Fibroblast of skin of left biceps (primary cell): ENCODE measurements at places on chromosomes 2 and 18.

DNA sequence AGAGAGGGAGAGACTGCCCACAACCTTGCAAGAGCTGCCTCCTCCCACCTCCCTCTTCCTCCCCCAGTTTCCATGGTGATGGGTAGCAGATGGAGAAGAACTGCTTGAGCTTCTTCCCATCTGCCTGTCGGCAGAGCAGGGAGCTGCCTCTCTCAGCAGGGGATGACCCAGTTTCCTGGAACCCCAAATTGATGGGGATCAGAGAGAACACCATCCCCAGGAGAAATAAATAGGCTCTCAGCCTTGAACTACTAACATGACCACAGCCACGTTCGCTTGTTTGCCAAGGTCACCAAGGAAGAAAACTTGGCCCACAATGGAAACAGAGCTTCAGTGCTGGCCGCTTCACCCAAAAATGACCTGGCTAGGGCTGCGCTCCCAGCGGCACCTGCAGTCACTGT is 82.2 kb downstream of the ADD2 start:
- DNase-seq, result no peak

DNA sequence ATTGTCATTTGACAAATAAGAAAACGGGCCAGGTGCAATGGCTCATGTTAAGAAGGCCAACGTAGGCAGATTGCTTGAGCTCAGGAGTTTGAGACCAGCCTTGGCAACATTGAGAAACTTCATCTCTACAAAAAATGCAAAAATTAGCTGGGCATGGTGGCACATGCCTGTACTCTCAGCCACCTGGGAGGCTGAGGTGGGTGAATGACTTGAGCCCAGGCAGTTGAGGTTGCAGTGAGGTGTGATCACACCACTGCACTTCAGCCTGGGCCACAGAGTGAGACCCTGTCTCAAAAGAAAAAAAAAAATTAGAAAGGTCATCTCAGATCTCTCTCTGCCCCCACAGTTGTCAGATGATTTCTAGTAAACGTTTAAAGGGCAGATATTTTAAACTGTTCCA is 4.4 kb downstream of the SESTD1 start:
- no peak for DNase-seq

DNA sequence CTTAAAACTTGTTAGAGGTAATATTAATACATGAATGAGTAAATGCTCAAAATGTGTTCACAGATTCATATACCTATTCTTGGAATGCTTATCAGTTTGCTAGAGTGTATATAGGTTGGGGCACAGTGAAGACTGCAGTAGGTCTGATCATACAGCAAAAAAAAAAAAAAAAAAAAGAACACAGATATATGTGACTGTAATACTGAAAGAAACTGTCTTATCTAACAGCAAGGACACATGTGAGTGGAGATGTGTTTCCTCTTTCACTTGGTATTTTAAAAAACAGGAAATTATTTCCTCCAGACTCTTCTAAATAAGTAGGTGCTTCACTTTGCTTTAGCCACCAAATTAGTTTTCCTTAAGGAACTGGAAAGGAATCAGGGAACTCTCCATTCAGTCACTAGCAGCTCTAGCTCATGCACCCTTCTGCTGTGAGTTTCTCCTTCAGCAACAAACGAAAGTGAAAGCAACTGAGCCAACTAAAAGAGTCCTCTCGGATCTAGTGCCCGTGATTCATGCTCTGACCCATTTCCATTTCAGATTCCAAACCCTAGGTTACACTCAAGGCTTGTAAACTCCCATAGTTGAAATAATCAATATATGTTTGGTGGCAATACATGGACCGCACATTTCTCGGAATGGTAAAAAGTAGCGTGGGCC is 98.5 kb downstream of the DSEL start:
- DNase-seq, result no peak

DNA sequence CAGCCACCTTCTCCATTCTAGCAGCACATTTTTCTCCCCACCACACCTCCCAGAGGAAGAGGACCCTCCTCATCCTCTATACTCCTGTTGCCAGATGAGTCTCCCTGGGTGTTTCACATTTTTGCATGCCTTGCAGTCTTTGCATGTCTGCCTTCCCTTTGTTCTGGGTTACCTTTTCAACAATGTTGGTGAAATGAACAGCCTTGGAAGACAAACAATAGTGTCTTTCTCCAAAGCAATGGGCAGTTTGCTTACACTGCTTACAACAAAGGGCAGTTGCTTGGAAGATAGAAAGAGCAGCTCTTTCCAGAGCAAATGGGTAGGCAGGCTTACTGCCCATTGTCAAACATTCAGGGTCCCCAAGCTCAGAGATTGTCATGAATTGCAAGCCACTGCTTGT is 14.5 kb upstream of the SEH1L start:
- no peak for DNase-seq

- DNase-seq, result no peak
Observed at GRCh38 chr2:234955971-234956509, 4.2 kb downstream of the SH3BP4 start.

GRCh38 chr2:96161898-96162297 is 16.7 kb upstream of the DUSP2 start:
- DNase-seq, result no peak

- DNase-seq, result no peak
Observed at GRCh38 chr2:13114391-13114790, 397.7 kb downstream of the TRIB2 start.

DNA sequence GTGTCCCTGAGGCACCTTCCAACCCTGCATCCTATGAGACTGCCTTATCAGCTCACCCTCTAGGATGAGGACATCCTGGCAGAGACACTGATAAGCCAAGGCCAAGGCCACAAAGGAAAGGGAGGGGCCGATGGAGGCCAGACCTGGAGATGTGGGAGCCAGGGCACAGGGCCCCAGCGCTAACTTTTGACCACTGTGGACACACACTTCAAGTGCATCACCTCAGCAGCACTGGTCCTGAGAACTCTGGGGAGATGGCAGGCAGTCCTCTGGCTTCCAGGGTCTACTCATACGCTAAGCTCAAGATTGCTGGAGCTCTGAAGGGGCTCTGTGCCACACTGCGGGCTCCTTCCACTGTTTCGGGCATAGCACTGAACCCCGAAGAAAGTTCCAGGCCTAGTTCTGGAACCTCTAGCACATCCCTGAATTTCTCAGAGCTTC is 100.2 kb upstream of the ID2 start:
- no peak for DNase-seq

DNA sequence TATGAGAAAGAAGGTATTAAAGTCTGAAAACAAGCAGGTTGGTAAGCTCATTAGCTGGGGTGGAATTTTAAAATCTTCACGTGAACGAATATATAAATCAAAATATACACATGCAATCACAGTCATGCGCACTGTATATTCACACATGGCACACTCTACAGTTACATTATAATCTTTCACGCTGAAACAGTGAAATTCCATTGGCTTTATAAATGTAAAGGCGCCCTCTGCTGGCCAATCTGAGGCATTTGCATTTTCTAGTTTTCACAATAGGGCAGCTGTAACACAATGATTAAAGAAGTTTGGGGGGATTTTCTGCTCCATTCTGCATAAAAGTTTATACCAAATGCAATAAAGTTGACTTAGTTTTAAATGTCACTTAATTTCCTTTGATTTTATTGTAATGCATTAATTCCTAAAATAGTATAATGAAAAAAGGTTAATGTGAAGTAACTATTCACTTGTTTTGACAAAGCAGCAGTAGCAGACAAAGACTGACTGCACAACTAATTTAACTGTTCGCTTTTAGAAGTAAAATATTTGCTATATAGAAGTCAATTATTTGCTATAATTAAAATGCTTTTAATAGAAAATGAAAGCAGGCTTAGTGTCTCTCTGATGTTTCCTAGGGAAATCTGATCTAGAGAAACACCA is 17.2 kb downstream of the IFIH1 start:
- peak; percentile 43 for DNase-seq

GRCh38 chr2:239339241-239339640 is 61.6 kb downstream of the HDAC4 start:
- no peak for DNase-seq

GRCh38 chr2:6639929-6640620 is 225.6 kb downstream of the CMPK2 start:
- no peak for DNase-seq

DNA sequence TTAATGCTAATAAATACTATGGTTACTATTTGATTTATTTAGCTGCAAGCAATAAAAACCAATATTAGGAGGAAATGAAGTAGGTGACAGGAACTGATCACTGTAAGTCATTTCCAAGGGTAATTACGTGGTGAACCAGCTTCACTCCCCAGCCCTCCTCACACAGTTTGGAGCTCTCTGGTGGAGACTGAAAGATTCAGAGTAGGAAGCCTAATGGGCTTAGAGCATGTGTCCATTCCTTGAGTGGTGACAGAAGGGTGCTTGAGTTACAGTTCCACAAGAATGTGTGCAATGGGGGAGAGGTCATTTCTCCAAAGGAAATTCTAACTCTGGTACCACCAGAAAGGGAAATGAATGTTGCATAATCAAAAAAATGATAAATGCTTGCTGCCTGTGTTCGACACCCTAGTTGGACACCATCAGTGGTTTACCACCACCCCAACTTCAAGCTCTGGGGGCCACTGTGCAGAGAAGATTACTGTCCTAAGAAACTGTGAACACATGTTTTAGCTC is 285.1 kb upstream of the MMADHC start:
- no peak for DNase-seq

DNA sequence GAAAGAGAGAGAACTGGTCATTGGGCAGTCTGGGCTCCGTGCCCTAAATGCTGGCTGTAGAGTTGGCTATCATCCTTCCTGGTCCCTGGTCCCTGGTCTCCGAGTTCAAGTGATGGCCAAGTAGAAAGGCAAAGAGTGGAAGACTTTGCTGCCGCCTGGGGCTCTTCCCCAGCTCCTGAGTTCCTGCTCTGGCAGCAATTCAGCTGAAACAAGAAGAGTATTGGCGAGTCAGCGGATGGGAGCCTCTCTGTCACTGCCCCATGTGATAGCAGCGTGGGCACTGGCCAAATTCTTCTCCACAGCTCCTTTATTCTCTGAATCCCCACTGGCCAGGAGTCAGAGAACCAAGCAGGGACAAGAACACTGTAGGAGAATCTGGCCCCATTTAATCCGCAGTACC is 351.0 kb upstream of the POU3F3 start:
- DNase-seq, result no peak

- no peak for DNase-seq
Observed at GRCh38 chr2:41326851-41327250, 721.0 kb upstream of the PKDCC start.

DNA sequence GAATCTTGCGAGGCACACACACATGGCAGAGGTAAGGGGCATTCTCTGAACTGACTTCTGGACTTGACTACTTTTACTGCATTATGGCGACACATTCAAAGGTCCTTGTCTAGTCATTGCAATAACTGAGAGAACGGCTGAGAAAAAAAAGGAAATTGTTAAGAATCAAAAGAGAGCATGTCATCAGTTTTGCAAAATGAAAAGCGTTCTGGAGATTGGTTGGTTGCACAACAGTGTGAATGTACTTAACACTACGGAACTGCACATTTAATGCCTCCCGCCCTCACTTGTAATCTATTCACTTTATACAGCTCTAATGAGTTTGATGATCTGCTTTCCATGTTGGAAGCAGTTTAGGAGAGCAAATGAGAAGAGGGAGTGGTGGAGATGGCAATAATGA is 68.5 kb upstream of the NFU1 start:
- DNase-seq, result no peak

GRCh38 chr18:36758623-36759022 is 70.2 kb downstream of the TPGS2 start:
- no peak for DNase-seq

- no peak for DNase-seq
Observed at GRCh38 chr2:225569995-225570394, 170.5 kb downstream of the NYAP2 start.

- no peak for DNase-seq
Observed at GRCh38 chr18:48679236-48679635, 140.4 kb downstream of the CTIF start.

DNA sequence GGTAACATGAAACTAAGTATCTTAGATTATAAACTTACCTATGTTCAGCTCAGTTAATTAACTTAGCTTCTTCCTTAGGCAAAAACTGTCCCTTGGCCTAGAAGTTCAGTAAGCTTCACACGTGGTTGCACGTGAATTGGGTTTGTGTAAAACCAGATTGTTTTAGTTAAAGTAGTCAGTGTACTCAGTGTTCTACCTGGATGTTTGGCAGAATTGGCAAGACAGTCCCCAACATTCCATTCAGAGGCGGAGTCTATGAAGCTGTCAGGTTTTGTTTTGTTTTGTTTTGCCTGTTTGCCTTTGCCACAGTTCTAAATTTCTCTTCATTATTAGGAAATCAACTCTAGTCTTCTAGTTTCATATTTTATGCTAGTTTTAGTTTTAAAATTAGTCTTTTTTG is 105.3 kb upstream of the ZEB2 start:
- no peak for DNase-seq

DNA sequence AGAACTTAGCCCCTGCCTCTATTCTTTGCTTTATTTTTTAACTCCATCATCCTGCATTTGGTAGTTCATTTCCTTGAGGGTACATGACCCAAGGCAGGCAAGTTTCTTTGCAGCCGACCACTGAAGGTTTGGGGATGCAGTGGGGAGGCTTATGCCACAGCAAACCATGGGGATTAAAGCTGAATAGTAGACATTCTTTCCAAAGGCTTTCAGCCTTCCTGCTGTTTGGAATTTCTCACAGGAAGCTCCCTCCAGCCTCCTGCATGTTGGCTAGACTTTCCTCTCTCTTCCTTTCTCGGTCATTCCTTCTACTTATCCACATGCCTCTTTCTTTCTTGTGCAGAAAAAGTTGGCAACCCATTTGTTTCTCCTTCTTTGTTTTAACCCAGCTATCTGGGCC is 77.3 kb downstream of the SOCS6 start:
- DNase-seq, result no peak

- no peak for DNase-seq
Observed at GRCh38 chr2:218880859-218881594, 375 bp downstream of the WNT10A start.

GRCh38 chr2:195834836-195835235 is 177.8 kb downstream of the SLC39A10 start:
- DNase-seq, result no peak

GRCh38 chr2:230865766-230866755 is 1.3 kb downstream of the ITM2C start:
- no peak for DNase-seq

GRCh38 chr18:13568443-13569392 is 157.6 kb downstream of the FAM210A start:
- no peak for DNase-seq

GRCh38 chr18:38115201-38115600 is 549.6 kb upstream of the CELF4 start:
- DNase-seq, result no peak

- no peak for DNase-seq
Observed at GRCh38 chr2:132615329-132616085, 54.5 kb downstream of the LYPD1 start.

DNA sequence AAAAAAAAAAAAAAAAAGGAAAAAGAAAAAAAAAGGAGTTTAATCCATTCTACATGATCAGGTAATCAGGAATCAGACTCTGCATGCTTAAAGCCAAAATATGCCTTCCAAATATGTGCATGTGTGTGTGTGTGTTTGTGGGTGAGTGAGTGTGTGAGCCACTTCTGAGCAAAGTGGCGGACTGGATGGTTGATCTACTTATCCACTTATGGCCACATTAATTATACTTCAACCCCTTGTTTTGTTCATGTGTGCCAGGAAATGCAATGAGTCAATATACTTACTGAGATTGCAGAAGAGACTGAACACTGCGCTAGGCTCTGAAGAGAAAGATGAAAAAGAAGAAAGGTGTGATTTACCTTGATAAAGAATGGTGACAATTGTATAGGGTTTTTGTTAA is 586.5 kb upstream of the NXPH2 start:
- DNase-seq, result no peak

- no peak for DNase-seq
Observed at GRCh38 chr2:30823452-30823851, 16.2 kb upstream of the CAPN13 start.

GRCh38 chr2:191013682-191013931 is 364 bp downstream of the STAT1 start:
- no peak for DNase-seq
